Activated T-helper 1 cell treated with anti-CD3 and anti-CD28 coated beads, Interleukin-2, amount 50 U/mL, for 16 hours (primary cell): ENCODE measurements at places on chromosomes 5 and 9.

DNA sequence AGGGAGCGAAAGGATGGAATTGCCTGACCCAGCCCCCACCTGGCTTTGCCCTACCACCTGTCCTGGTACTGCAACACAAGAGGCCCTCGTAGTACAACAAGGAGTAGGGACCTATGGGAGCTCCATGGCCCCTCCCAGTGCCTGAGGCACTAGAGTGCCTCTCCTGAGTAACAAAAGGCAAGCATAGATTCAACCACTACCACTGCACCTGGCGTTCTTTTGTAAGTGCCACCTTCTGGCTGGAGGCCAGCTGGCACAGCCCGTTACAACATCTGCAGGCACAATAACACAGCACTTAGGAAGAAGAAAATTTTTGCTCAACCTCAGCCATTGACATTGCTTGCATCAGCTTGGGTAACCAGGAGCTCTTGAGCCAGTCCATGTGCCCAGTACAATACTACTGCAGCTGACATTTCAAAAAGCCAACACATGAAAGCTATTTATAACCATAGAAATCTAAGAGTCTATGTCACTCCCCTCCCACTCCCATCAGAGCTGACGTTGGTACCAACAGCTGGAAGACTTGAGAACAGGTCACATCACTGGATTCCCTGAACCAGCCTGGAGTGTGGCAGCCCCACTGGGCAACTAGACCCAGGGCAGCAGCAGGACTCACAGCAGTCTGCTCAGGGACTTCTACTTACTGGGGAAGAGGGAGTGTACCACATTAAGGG, 17.7 kb upstream of the FAM174A start:
- no peak for DNase-seq

- DNase-seq: no peak
Measured at GRCh38 chr5:151637676-151638075, 46.5 kb upstream of the FAT2 start.

DNA sequence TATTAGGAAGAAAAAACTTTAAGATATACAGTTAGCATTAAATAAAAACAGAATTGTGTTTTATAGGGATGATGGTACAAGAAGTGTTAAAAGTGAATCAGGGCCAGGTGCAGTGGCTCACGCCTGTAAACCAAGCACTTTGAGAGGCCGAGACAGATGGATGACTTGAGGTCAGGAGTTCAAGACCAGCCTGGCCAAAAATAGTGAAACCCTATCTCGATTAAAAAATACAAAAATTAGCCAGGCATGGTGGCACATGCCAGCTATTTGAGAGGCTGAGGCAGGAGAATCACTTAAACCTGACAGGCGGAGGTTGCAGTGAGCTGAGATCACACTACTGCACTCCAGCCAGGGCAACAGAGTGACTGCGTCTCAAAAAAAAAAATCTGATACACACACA, 282.9 kb upstream of the ATP10B start:
- no peak for DNase-seq

DNA sequence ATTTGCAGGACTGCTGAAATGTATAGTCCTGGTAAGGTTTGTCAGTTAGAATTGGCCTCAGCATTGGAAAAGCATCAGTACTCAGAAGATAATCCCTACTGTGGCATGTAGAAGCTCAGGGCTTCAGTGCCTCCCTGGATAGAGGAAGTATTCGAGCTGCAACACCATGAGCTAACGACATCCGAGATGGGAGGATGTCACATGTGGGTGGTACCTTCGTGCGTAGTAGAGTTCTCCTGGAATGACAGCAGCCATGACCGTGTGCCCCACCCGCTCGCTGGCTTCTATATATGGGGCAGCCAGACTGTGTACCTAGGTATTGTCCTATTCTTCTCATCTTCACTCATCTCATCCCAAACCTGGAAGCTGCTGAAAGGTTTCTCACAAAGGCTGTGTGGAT, 345.8 kb upstream of the KLF9 start:
- no peak for DNase-seq

- DNase-seq: no peak
Measured at GRCh38 chr5:113178073-113178779, 201.6 kb downstream of the DCP2 start.

DNA sequence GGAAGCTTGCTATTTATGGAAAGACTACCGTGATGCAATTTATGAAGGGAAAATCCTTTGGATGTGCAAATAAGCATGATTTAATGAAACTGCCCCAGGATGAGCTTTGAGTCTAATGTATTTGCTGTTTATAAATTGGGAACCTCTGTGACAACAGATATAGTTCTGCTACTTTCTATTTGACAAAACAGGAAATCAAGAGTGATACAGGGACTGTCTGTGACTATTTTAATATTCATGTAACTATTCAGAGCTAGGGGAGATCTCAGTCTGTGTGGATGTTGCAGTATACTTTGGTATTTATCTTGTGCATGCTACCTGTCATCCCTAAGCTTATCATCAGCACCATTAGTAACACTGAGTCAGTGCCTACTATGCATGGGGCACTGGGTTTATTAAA, 132.1 kb downstream of the PDZD2 start:
- no peak for DNase-seq

- DNase-seq: no peak
Measured at GRCh38 chr9:2180704-2181103, 165.6 kb downstream of the SMARCA2 start.

GRCh38 chr9:14317667-14318320, 3.9 kb upstream of the NFIB start:
- no peak for DNase-seq

GRCh38 chr9:137680444-137681358, 61.9 kb downstream of the EHMT1 start:
- no peak for DNase-seq

DNA sequence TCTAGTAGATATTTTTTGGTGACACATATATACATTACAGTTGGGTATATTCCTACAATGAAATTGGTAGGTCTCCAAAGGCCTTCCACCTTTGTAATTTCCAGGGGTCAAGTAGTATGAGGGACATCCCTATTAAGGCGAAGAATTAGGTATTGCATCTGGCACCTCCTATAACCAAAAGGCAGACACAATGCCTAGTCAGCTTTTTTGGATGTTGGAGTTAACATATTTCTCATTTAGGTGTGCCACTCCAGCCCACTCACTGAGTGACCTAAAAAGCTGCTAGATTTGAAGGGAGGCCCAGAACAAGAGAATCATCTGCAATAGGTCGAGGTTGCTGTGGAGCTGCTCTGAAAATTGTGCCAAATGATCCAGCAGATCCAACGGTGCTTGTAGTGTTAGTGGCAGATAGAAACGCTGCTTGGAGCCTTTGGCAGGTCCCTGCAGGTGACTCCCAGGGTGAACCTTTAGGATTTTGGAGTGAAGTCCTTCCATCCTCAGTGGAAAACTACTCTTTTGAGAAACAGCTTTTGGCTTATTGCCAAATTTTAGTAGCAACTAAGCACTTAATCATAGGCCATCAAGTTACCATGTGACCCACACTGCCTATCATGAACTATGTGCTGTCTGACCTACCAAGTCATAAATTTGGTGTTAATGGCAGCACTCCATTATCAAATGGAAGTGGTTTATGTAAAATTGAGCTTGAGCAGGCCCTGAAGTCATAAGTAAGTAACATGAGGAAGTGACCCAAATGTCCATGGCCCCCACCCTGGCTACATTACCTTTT, 15.7 kb upstream of the FNIP1 start:
- DNase-seq: no peak

DNA sequence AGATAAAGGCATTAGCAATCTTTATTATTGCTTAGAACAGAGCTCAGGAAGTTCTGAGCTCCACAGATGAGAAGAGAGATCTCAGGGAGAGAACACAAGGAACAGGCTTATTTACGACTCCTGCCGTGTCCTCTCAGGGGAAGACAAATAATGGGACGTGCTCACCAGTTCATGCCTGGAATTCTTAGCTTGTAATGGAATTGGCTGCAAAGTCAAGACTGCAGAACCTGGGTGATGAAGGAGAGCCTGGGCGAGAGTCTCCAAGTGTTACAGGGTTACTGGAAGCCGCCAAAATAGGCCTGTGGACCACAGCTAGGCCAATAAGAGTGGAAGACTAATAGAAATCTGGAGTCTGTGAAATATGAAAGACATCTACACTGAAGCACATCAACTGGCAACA, 174.5 kb upstream of the ADAMTSL1 start:
- DNase-seq: no peak

GRCh38 chr5:115579747-115580173, 22.5 kb downstream of the TICAM2 start:
- no peak for DNase-seq

- no peak for DNase-seq
Measured at GRCh38 chr5:5572976-5573797, 150.7 kb downstream of the ICE1 start.

- DNase-seq: no peak
Measured at GRCh38 chr9:78601957-78602565, 305.1 kb downstream of the PSAT1 start.

- DNase-seq: no peak
Measured at GRCh38 chr5:31023105-31023504, 170.4 kb upstream of the CDH6 start.

DNA sequence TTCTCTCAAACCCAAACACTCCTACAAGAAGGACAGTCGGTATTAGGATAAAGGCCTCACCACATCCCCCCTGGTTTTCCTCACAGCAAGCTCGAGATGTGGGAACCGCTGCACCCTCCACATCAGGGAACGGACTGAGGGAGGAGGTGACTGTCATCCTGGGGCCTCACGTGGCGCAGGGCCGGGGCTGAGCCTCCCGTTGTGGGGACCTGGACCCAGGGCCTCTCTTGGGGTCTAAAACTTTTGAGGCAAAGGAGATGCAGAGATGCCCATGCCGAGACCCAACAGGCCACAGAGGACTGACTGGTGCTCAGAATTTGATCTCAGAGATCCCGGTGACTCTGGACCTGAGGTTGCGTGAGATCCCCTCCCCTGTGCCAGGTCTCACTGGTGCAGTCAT, 72.7 kb downstream of the MRPL36 start:
- no peak for DNase-seq
